ENCODE measurements at places on chromosomes 6 and 20. TPM values are rescaled to one million over a fixed set of nuclear protein-coding genes. Genes with fewer than 3 reads are reported as not detected.

Gene MAFB
- total RNA-seq, result 47.9 TPM

Gene IYD
- 1.3 TPM for total RNA-seq

Gene OVOL2
- total RNA-seq, result 1.7 TPM

Gene CLIC1
- total RNA-seq, result 227 TPM

Gene THBS2
- 61.5 TPM for total RNA-seq

Gene C20orf204
- total RNA-seq, result 3.6 TPM

Gene ADGRG6
- total RNA-seq, result 37.0 TPM

Gene MACROD2
- total RNA-seq, result 19.9 TPM

Gene C6orf132
- 5.5 TPM for total RNA-seq

Gene SLC17A1
- total RNA-seq, result 14.0 TPM

Gene SNX21
- total RNA-seq, result 41.5 TPM

Gene CEP57L1
- 28.1 TPM for total RNA-seq

Gene LY6G5B
- total RNA-seq, result 3.3 TPM

Gene ARFGEF2
- 32.9 TPM for total RNA-seq

Gene DNPH1
- 64.1 TPM for total RNA-seq

Gene COL12A1
- total RNA-seq, result 261 TPM

Gene RRAGD
- total RNA-seq, result 57.9 TPM

Gene NR2E1
- not detected for total RNA-seq

Gene HSPA1B
- 1,232 TPM for total RNA-seq

Gene NKX2-4
- not detected for total RNA-seq

Gene PABPC1L
- total RNA-seq, result 30.0 TPM

Gene PRSS16
- 0.47 TPM for total RNA-seq

Gene RAET1L
- total RNA-seq, result not detected

Gene TCF15
- 2.0 TPM for total RNA-seq

Gene SCGN
- 0.35 TPM for total RNA-seq

Gene TRERF1
- total RNA-seq, result 19.8 TPM

Gene PGC
- total RNA-seq, result 0.18 TPM

Gene GABRR1
- total RNA-seq, result 2.0 TPM

Gene PSMB8
- 23.8 TPM for total RNA-seq

Gene CRISP2
- 0.18 TPM for total RNA-seq

Gene ULBP2
- 2.3 TPM for total RNA-seq

Gene LTA
- not detected for total RNA-seq

Gene TP53TG5
- 0.12 TPM for total RNA-seq

Gene OPN5
- total RNA-seq, result 0.64 TPM

Gene ENPP5
- total RNA-seq, result 14.6 TPM

Gene GLYATL3
- total RNA-seq, result not detected

Gene HLA-DMB
- total RNA-seq, result 60.2 TPM

Gene DPM1
- total RNA-seq, result 42.2 TPM

Gene SLC22A1
- 1.3 TPM for total RNA-seq

Gene OR2H2
- not detected for total RNA-seq

Gene ENPP3
- total RNA-seq, result 6.5 TPM

Gene WFDC11
- total RNA-seq, result not detected

Gene IMPG1
- 0.64 TPM for total RNA-seq

Gene JPH2
- total RNA-seq, result 22.8 TPM

Gene HEY2
- total RNA-seq, result 3.9 TPM

Gene MYH7B
- total RNA-seq, result 4.0 TPM

Gene MRPL2
- total RNA-seq, result 23.5 TPM

Gene GPX5
- not detected for total RNA-seq

Gene LY6G6C
- not detected for total RNA-seq

Gene CHRNA4
- total RNA-seq, result 13.1 TPM

Gene TPBG
- total RNA-seq, result 32.2 TPM

Gene GPR6
- not detected for total RNA-seq

Gene SLC17A3
- total RNA-seq, result 0.12 TPM

Gene PIM1
- 51.5 TPM for total RNA-seq

Gene RGS17
- 0.82 TPM for total RNA-seq

Gene PNLDC1
- not detected for total RNA-seq
